ENCODE measurements at places on chromosomes 11 and 22. TPM values are rescaled to one million over a fixed set of nuclear protein-coding genes. Genes with fewer than 3 reads are reported as not detected.
A peak's percentile ranks its signal among the peaks of the same experiment; 100 is the strongest.

The CDON gene
- 23.9 TPM for total RNA-seq

The C11orf21 gene
- 0.12 TPM for total RNA-seq

The MLC1 gene
- 1.3 TPM for total RNA-seq

The IMMP1L gene
- 40.1 TPM for total RNA-seq

The MS4A4A gene
- total RNA-seq = 2.0 TPM

The OR10D3 gene
- 1.5 TPM for total RNA-seq

The CCDC34 gene
- 24.2 TPM for total RNA-seq

The SPA17 gene
- total RNA-seq = 97.5 TPM

The LBHD1 gene
- total RNA-seq = 8.2 TPM

The RIC8A gene
- 108 TPM for total RNA-seq

GRCh38 chr22:16699326-16699725 lies 106.7 kb upstream of the CCT8L2 start:
- no peak for DNase-seq

DNA sequence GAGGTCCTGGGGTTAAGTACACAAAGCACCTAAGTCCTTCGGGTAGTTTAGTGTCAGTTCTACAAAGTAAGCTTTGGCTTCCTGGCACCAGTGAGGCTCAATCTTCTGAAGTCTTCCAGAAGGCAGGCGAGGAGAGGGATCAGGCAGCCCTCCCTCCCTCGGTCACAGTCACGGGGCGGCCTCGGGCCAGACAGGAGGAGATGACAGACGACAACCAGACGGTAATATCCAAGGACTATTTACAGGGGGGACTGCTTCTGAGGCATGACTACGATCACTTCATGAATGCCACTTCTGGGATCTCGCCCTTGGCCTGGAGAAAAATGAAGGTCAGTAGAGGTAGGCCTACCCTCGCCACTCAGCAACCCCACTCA lies 383 bp upstream of the TMEM223 start:
- peak; percentile 52 for DNase-seq

GRCh38 chr11:86151174-86152005 lies 82.5 kb upstream of the PICALM start:
- peak; percentile 40 for DNase-seq

DNA sequence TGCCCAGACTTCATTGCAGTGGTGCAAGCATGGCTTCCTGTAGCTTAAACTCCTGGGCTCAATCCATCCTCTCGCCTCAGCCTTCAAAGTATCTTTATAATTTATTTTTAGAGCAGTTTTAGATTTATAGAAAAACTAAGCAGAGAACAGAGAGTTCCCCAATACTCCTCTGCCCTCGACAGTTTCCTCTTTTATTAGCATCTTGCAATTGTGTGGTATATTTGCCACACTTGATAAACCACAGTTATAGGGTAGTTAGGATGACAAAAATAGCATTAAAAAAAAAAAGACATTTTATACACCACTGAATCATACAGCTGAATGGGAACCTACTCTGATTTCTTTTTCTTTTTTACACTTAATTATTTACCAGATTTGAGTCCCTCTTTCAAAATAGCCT lies 31.2 kb downstream of the MS4A2 start:
- no peak for DNase-seq

GRCh38 chr22:39457198-39457555 lies 365 bp downstream of the MGAT3 start:
- no peak for DNase-seq

- no peak for DNase-seq
Observed at GRCh38 chr11:45321031-45321595, 35.0 kb upstream of the SYT13 start.

- DNase-seq = peak; percentile 43
Observed at GRCh38 chr11:78902771-78903507, 328.3 kb upstream of the NARS2 start.

GRCh38 chr22:23800297-23801237 lies 13.8 kb downstream of the SMARCB1 start:
- DNase-seq = no peak

DNA sequence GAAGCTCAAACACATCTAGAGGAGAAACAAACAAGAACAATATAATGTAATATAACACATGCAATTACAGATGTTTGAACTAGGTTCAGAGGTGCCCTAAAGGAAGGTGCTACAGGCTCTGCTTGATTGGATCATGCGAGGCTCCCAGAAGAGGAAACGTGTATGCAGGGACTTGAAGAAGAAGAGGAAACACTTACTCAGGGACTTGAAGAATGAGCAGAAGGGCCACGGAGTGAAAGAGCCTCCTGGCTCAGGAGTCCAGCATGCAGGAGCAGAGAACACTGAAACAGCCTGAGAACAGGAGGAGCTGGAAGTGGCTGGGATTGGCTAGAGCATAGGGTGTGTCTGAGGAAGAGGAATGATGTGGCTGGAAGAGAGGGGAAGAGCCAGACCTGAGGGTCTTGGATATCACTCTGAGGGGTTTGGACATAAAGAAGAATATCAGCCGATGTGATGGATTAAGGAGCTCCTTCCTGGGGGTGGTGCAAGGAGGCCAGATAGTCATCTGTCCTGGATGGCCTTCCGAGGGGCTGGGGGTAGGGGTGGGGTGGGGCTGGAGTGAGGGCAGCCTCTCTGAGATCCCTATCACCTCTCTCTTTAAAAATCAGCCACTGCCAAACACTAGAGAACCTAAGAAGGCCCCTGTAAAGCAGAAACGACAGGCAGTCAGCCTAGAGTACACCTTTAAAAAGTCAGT lies 16.8 kb downstream of the FZD4 start:
- no peak for DNase-seq

GRCh38 chr11:61489833-61490721 lies 18.5 kb upstream of the LRRC10B start:
- peak; percentile 41 for DNase-seq

- no peak for DNase-seq
Observed at GRCh38 chr11:47995360-47995769, 15.0 kb downstream of the PTPRJ start.

DNA sequence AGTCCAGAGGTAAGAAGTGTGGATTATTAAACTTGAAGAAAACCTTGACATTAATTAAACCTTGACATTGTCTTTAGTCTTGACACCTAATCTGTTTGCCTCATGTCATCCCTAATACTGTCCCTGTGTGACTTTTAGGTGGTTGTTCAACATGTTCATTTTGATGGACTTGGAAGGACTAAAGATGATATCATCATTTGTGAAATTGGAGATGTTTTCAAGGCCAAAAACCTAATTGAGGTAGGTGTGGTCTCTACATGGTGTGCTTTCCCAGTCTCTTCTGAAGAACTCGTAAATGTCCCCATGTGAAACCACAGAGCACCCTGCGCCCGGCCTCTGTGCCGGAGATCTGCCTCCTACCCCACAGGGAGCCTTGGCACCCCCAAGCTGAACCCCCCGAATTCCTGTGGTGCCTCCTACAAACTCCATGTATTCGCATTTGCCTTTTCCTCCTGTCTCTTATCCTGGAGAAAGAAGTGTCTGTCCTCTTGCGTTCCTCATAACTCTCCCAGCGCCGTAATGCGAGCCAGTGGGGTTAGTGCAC lies 9.1 kb downstream of the SAMM50 start:
- DNase-seq = no peak

DNA sequence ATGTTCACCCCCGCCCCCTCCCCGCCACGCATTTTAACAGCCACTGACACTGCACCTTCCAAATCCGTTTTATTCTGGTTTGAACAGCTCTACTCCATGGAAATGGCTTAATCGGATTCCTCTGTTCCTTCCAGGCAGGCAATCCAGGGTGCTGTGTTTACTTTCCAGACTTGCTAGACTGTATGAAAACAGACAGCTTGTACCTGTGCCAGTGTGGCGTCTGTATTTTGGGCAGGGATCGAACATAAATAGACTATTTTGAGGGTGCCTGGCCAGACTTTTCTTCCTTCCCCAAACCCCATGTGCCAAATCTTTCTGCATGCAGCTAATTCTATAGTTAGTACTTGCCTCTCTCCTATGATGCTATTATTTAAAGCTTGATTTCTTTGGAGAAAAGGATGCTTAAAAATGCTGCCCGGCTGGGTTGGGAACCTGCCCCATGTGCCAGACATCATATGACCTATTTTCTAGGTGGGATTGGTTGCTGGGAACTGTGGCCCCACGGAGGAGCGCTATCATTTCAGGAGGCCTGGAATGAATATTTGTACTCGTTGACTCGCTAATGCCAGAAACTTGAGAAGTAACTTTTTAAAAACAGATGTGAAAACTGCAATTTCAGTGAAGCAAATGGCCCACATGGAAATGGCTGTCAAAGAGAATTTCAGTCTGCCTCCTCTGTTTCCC lies 814.8 kb downstream of the BRD1 start:
- DNase-seq = peak; percentile 15

GRCh38 chr22:37609240-37610152 lies 862 bp downstream of the GGA1 start:
- DNase-seq = peak; percentile 61

DNA sequence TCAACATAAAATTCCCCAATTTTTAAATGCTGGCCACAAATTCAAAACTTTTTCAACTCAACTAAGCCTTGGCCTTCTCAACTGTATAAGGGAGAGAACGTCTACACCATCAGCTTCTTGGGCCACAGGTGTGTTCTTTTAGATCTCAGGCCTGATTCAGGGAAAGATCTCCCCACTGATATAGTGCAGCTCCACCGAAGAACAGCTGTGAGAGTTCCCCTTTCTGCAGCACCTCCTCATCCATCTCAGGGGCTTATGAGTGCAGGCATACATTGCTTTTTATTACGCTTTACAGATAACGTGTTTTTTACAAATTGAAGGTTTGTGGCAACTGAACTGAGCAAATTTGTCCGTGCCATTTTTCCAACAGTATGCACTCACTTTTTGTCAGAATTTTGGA lies 8.0 kb upstream of the CD82 start:
- DNase-seq = no peak

- no peak for DNase-seq
Observed at GRCh38 chr11:1457856-1458255, 28.7 kb downstream of the MOB2 start.

- DNase-seq = peak; percentile 10
Observed at GRCh38 chr11:63572026-63572688, 9.0 kb upstream of the PLAAT2 start.

GRCh38 chr11:117782101-117782500 lies 14.9 kb downstream of the DSCAML1 start:
- DNase-seq = no peak

GRCh38 chr11:68855205-68855981 lies 13.7 kb upstream of the CPT1A start:
- peak; percentile 44 for DNase-seq

- no peak for DNase-seq
Observed at GRCh38 chr11:59728913-59729312, 15.3 kb upstream of the OR10V1 start.

DNA sequence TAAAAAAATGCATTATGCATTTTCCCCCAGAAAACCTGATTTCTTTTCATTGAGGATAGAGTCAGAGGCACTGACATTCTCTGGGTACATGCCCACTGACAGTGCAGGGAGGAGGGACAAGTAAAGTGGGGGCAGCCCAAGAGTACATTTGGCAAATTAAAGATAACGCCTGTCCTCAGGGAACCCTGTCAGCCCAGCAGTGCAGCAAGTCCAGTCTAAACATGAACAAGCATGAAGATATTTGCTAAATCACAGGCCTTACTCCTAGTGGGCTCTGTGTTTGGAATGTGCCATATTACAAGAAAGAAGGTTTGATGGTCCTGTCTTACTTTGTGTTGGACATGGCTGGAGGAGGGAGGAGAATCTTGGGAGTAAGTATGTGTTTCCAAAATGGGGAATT lies 37.9 kb downstream of the AMOTL1 start:
- DNase-seq = no peak

DNA sequence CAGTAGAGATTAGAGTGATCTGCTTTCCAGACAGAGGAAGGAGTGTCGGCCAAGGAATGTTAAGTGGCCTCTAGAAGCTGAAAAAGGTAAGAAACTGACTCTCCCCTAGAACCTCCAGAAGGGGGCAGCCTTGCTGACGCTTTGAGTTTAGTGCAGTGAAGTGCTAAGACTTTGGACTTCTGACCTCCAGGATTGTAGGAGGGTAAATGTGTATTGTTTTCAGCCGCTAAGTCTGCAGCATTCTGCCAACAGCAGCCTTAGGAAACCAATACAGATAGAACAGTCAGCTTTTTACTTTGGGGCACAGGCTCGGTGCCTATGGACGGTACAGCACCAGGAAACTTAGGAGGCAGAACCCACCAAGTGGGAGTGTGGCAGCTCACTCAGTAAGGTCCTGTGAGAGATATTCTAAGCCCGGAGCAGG lies 3.6 kb upstream of the TBC1D22A start:
- peak; percentile 60 for DNase-seq

- no peak for DNase-seq
Observed at GRCh38 chr22:28279888-28280287, 360.8 kb upstream of the PITPNB start.

- DNase-seq = no peak
Observed at GRCh38 chr22:22616636-22617035, 27.8 kb upstream of the GGTLC2 start.

DNA sequence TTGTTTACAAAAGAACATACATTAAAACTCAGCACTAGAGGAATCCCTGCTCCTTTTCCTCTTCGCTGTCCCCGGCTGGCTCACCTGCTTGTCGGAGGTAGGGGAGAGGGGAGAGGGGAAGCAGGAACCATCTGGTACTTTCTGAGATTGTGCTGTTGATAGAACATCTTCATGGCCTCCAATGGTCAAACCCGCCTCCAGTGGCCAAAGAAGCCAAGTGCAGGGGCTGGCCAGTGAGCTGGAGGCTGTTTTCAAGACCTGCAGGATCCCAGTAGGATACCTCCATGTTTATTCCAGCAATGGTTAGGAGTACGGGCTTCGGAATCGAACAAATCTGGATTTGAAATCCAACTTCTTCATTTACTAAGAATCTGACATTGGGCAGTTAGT lies 92.6 kb downstream of the PKNOX2 start:
- no peak for DNase-seq

GRCh38 chr11:67277231-67277961 lies 11.1 kb downstream of the GRK2 start:
- peak; percentile 85 for DNase-seq

- no peak for DNase-seq
Observed at GRCh38 chr11:100367892-100368291, 319.2 kb upstream of the ARHGAP42 start.

DNA sequence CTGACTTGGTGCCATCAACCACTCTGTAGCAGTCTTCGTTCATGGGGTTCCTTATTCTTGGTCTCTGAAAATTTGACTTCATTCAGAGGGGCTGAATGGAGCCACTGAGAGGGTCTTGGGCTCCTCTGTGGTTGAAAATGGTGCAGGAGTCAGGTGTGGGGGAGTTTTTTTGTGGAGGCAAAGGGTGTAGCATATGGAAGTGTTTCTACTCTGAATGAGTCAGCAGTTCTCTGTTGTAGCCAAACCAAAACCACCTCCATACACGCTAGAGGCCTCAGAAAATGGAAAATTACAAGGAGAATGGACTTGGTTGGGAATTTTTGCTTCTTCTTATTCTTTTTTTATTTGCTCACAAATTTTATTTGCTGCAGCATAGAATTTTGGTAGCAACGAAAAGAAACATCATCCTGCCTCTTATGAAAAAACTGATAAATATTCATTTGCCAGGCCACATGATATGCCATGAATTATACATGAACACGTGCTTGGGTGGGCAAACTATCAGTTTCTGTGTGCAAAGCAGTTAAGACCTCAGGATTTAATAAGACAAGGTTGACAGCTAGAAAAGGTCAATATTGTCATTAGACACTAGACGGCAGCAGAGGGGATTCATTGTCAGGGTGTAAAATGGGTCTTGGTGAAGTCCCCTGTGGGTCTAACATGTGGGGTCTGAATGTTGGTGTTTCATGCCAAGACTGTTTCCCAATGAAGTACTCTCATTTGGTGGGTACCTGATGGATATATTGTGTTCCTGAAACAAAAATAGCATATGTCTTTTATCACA lies 111.7 kb downstream of the MYO18B start:
- no peak for DNase-seq
